GM12878 (cell line): ENCODE measurements at places on chromosomes 11 and 22.

GRCh38 chr22:50626850-50627641 is 906 bp downstream of the ARSA start:
- no peak for DNase-seq

GRCh38 chr22:49726701-49727101 is 101.0 kb downstream of the BRD1 start:
- DNase-seq, result no peak

GRCh38 chr11:13316528-13316961 is 39.0 kb downstream of the BMAL1 start:
- DNase-seq, result no peak

DNA sequence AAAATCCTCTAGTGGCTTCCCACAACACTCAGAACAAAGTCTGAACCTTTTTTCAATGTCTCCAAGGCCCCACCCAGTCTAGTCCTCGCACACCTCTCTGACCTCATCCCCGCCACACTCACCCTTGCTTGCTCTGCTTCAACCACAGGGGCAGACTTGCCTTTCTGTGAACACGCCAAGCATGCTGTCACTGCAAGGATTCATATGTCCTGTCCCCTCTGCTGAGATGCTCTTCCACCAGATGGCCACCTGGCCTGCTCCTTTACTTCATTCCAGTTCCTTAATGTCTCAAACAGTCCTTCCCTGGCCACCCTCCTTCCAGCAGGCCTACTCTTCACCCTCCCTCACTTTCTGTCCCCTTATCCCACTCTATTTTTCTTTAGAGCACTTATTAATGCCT is 60.6 kb upstream of the ARHGAP20 start:
- DNase-seq, result no peak

DNA sequence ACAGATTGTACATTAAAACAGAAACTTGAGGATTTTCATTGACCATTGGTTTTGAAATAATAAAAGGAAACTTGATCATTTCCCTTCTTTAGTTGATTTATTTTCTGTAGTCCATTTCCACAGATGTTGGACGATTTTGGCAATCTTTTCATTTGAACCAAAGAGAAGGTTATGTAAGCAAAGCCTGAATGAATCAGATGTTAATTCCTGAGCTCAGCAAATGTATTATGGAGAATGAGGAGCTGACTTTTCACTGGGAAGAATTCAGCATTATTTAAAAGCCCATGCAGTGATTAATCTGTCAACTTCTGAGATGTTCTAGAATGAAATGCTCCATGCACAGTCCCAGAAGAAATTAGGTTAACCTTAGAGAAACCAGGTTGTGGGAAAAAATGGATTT is 29.0 kb downstream of the ELMOD1 start:
- no peak for DNase-seq

DNA sequence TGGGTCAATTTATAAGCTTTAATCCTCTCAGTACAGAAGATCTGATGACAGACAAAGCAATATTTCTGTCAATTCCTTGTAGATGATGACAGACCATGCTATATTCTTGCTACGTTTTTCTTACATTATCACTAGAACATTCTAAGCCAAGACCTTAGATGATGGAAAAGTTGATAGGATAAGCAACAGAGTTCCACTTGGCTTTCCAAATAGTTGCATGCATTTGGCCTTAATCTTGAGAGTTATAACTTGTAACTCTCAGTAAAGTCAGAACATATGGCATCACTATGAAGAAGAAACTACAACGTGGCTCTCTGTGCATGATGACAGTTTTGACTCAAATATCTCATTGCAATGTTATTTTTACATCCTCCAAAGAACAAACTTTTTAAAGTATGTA is 544.3 kb upstream of the LRRC4C start:
- DNase-seq, result no peak

- DNase-seq, result no peak
Observed at GRCh38 chr22:20989323-20990138, 7.4 kb downstream of the LZTR1 start.

- DNase-seq, result no peak
Observed at GRCh38 chr22:25563761-25564319, 635 bp upstream of the GRK3 start.

DNA sequence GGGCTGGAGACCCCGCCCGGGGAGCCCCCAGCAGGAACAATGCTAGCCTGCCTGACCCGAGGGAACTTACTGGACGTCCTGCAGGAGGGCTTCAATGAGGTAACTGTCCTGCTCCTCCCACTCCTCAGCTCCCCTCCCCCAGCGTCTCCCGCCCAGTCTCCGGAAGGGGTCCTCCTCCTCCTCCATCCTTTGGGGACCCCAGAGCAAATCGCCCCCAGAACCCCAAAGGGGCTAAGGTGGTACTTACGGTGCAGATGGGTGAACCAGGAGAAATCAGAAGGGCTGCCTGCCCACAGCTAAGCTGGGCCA is 272 bp downstream of the DIXDC1 start:
- DNase-seq, result no peak

DNA sequence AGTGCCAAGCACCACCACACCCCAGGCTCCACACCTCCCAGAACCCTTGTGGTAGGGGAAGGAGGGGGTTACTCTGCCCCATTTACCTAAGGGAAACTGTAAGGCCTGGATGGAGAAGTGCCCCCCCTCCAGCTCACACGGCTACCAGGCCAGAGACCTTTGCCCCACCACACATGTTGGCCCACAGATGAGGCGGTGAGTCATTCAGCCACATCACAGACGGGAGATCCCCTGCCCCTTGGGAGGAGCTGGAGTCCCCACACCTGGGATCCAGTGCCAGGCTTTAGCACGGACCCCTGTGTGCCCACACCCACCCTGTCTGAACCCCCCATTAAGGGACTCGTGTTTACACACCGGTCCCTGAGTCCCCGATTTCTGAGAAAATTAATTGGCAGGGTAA is 24.9 kb downstream of the CDKN1C start:
- peak; percentile 11 for DNase-seq

DNA sequence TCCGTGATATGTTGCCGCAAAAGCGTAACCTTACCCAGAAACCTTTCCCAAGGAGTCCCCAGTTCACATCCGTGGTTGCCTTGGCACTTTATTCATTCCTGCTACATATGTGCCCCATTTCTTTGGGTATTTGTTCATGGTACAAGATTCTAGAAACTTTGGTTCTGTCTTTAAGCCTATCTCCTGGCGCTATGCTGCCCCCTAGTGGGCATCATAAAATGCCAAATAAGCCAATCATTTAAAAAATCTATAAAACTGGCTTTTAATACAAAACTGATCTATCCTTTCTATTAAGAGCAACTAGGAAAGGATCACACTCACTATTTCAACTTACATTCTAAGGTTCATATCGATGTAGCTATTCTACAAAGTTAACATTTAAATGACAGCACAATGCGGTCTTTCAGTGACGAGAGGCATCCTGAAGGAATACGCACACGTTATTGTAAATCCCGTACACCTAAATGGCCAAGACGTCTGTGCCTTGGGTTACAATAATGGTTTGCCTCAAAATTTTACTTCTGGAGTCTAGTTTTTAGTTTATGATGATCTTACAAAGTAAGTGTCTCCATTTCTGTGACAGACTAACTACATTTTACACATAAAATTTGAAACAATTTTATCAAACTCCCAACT is 16.2 kb downstream of the PIWIL3 start:
- DNase-seq, result no peak

GRCh38 chr11:21634491-21634890 is 558.4 kb upstream of the ANO5 start:
- no peak for DNase-seq

DNA sequence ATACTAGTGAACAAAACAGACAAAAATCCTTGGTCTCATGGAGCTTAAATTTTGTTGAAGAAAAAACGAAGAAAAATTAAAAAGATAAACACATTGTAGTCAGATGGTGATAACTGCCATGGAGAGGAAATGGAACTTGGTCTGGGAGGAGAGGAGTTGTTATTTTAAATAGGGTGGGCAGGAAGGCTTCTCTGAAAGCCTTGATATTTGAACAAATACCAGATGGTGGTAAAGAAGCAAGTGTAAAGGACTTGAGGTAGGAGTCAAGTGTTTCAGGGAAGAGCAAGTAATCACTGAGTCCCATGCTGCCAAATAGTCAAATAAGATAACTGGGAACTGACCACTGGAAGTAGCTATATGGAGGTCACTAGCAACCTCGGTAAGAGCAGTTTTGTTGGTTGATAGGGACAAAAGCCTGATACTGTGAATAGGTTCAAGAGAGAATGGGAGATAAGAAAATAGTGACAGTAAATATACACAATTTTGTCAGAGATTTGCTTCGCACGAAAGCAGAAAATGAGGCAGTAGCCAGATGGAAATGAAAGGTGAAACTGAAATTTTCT is 55.1 kb downstream of the SESN3 start:
- DNase-seq, result no peak

DNA sequence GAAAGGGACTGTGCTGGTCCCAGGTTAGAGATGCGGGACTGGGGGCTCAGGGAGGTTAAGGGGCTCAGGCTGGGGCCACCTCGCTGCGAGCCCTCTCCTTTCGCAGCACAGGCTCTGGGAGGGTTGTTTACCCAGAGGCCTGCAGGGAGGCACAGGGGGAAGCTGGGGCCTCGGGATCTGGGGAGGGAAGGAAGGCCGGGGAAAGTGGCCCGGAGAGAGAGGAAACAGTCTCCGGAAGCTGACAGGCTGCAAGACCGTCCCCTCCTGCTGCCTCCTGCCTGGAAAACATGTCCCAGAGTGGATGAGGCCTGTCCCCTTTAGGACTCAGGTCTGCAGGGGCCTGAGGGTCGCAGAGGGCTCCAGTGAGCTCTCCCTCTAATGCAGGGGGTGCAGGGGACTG is 45.4 kb downstream of the MYO7A start:
- no peak for DNase-seq

GRCh38 chr11:67457453-67457852 is 2.3 kb downstream of the CABP4 start:
- DNase-seq, result no peak

DNA sequence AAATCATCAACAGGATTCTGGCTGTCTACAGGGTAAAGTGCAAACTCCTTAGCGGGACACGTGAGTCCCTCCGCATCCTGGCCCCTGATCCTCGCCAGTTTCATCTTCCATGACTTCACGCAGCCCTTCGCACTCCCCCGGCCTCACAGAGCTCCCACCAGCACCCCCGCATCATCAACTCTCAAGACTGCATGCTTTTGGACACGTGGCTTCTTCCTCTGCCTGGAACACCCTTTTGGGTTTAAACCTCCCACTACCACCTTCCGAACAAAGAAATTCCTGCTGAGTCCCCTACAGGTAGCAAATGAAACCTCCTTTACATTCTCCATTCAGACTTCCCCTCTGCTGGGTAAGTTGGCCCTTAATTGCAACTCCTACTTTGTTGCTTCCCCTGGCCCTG is 12.6 kb upstream of the EIF3M start:
- no peak for DNase-seq

GRCh38 chr22:18091478-18091877 is 13.7 kb downstream of the PEX26 start:
- no peak for DNase-seq

- DNase-seq, result no peak
Observed at GRCh38 chr11:131819865-131820264, 449.4 kb downstream of the NTM start.

- DNase-seq, result no peak
Observed at GRCh38 chr11:112310419-112310818, 49.8 kb upstream of the PLET1 start.

DNA sequence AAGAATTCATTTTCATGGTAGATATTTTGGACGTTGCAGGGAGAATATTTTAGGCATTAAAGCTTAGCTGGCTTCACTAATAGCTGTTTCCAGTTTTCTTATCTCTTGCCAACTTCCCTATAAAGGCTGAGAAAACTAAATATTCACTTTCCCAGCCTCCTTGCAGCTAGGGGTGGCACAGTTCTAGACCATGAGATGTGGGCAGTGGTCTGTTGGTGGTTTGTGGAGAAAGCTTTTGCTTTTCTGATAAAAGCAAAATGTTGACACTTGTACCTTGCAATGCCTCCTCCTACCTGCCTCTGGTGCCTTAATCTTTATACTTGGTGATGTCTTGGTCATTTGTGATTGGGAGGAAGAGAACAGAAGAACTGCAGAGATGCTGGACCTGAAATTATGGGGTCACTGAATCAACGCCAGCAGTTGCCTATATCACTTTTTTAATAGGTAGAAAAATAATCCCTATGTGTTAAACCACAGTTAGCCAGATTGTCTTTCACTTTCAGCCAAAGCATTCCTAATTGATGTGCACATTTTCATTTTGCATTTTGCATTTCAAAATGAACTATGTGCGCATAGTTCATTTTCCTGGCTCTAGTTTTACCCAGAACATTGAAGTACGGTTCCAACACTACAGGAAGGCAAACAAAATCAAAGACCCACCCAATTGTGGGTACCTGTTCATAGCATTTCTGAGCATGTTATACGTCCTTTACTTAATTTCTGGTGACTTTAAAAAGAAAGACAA is 24.9 kb upstream of the ABTB2 start:
- DNase-seq, result no peak

GRCh38 chr22:27810609-27811151 is 9.1 kb upstream of the MN1 start:
- DNase-seq, result no peak

DNA sequence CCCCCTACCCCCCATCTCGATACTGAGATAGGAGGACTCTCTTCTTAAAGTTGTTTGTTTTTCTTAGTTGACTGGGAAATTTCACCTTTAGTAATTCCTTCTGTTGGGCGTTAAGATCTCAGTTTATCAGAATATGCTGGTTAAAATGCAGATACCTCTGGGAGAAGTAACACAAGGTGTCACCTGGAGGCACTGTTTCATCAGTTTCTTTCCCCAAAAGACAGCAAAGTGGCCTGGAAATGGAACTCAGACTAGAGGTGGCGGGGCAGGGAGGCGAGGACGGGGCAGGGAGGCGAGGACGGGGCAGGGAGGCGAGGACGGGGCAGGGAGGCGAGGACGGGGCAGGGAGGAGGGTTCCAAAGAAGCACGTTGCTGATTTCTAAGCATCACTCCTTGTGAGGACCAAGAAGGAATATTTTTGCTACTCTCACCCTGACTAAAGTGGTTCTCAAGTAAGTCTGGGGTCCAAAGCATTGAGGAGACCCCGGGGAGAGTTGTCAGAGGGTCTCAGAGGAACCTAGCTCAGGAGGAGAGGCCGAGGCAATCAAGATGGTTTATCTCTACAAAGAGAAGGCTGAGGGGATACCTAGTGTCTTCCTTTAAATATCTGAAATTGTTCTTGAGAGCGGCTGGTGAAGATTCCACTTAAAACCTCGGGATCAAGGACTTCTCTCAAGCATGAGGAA is 147.0 kb upstream of the B3GAT1 start:
- DNase-seq, result no peak

DNA sequence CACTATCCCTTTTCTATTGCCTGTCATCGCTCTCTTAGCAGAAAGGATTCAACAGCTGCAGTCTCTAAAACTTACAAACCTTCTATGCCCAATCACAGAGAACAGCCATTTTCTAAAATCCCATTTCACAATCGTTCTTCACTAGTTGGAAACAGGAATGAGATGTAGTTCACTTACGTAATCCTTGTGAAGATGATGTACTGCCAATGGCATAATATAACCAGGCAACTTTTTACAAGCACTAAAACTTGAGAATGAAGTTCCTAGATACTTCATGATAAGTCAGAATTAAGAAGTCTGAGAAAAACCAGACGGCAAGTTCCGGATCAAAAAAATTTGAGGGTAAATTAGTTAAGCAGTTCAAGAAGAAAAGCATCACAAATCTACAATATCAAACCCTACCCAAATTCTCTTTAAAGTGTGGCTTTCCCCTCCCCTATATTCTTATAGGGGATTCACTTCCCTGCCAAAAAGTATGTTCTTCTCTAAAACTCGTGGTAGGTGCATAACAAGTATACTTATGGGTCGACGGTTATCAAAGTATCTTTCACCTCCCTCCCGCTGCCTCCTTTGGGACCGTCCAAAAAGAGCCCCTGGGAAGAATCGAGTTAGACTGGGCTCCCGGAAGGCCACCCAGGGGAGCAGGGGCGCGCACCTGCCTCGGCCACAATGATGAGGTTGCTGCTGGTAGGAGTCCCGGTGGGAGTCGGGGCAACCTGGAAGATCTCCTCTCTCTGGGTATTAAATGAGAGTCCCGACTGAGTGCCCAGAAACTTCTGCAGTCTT is 666 bp downstream of the MSANTD4 start:
- DNase-seq, result no peak
